ENCODE measurements at places on chromosomes 7 and 10. TPM values are rescaled to one million over a fixed set of nuclear protein-coding genes. Genes with fewer than 3 reads are reported as not detected.

DNA sequence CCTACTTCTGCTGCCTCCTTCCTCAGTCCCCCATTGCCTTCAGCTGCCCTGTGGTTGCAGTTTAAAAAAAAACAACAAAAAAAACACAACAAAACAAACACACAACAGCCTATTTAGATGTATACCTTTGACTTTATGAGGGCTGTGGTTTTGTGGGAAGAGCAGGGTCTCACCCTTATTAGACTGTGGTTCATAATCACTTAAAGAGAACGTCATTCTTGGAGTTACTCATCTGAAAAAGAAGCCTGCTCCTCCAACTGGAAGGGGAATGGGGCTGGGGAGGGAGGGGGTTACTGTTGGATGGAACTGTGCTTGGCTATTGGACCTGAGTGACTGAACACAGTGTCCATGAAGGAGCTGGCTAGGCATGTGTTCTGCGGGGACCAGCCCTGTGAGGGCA lies 48.1 kb downstream of the SDK1 start:
- no peak for DNase-seq

DNA sequence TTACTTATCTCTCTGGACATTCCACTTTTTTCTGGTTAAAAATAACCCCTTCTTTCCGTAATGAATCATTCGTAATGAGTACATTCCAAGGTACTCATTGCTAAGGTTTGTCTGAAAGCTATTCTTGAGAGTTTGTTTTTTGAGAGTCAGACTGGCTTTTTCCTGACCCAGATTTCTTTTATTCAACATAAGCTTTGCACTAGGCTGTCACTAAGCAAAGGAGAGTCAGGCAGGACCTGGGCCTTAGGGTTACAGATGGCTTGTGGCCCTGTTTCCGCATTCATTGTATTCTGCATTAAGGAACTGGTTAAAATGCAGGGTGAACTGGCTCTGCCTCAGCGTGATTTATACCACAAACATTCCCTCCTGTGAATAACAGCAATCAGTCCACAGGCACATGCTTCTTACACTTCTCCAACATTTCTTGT lies 84.1 kb downstream of the POM121L12 start:
- DNase-seq = no peak

GRCh38 chr10:1372212-1372611 lies 316.0 kb downstream of the WDR37 start:
- no peak for DNase-seq

- DNase-seq = no peak
Observed at GRCh38 chr7:79227044-79227443, 226.4 kb downstream of the MAGI2 start.

DNA sequence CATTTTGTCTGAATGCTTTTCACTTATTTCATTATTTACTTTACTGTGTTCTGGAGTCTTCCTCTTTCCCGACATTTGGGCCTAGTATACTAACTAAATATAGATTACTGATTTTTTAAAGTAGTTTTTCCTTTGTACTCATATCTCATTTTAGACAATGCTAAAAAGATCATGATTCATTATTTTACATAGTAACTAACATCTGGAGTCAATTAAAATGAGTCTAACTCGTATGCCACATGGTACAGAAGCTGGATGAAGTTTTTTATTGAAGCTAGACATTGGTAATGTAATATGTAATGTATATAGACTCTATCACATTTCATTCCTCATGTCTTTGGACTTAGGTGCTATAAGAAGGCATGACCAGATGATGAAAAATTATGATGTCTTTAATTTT lies 156.3 kb upstream of the HGF start:
- no peak for DNase-seq

DNA sequence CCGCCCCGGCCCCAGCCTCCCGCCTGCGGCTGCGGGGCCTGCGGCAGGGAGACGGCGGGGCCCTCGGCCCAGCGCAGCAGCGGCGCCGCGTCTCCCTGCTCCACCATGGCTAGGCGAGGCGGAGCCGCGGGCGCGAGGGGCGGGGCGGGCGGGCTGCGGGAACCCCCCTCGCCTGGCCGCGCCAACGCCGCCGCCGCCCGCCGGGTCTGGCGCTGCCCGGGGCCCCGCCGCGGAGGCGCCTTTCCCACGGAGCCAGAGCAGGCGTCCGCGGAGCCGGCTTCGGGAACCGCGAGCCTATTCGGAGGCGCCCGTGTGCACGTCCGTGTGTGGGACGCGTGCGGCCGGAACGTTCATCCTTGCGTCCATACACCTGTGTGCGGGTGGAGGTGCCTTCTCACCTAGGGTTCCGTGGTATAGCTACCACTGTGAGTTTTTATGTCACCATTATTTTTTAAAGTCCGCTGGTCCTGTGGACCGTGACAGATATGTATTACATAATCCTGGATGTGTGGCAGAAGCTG lies at the start of gene DENND11:
DENND11 (minus strand) TSS at position 120 of the 521 bp plus-strand sequence; CDS start at position 107, 13 bp downstream.
- peak; percentile 68 for DNase-seq

DNA sequence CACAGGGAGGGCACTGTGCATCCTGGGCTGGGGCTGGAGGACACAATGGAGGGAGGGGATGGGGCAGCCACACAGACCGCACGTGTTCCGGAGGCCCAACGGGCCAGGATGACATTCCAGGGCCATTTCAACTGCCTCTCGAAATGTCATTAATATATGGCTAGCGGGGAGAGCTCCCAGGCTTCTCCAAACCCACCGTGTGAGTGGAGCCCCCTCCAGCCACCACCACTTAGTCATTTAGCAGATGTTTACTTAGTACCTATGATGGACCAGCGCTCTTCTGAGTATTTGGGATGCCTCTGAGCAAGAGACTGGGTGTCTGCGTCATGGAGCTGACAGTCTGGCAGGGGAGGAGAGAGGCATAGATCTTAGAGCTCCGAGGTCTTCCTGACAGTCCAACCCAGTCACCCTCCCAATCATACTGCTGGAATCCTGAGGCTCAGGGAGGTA lies 107.3 kb downstream of the ZMIZ1 start:
- no peak for DNase-seq

DNA sequence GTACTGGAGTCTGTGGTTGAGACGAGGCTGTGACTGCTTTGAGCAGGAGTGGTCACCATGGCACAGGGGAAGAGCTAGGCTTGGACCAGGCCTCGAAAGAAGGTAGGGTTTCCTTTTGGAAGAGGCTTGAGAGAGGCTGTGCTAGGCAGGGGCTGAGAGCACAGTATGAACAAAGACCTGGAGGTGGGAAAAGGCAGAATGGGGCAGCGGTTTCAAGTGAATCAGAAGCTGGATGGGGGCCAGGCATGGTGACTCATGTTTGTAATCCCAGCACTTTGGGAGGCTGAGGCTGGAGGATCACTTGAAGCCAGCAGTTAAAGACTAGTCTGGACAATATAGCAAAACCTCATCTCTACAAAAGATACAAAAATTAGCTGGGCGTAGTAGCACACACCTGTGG lies 65.9 kb downstream of the CLIP2 start:
- no peak for DNase-seq

DNA sequence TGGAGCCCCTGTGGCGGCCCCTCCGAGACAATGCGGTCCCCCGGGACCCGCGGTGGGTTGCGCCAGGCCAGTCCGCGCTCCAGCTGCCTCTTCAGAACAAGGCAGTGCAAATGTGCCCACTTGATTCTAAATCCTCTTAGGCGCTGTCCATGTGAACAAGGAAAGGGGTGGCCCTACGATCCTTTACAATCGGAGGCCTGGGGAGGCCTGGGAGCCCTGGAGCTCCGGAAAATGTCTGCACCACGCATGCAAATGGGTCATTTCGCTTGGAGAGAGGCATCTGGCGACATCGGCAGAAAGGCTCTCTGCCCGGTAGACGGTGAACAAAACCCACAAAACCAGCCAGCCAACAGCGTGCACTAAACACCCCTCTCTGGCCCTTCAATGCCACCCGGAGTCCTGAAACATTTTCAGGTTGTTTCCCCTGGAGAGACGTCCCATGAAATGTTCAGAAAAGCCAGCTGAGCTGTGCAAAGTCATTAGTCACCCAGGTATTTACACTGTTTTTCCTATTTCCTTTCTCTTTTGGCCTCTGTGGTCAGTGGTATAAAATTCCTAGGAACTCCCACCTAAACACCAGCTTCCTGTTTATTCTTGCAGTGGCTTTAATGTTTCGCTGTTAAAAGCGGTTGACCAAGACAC lies 102.8 kb upstream of the ZNF438 start:
- peak; percentile 26 for DNase-seq

DNA sequence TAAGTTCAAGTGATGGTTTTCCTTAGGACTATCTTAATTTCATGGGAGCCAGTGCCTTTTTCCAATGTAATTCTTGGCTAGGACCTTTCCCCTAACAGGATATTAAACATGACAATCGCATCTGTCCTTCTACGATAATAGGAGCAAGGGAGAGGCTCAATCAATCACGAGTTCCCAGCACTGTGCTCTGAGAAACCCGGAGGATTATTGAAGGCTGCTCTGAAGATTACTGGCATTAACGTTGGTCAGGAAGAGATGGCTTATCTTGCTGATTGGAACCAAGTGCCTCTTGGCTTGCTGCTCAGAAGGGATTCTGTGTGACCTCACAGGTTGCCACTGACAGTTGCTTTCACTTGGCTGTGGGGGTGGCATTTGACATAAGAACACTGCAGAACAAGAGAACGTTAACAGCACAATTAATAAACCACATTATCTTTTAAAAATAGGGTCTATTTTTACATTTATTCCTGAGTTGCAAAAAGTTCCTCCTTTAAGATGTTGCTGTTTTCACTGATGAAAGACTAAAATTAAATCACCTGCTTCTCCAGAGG lies 252.1 kb upstream of the TAC1 start:
- no peak for DNase-seq

DNA sequence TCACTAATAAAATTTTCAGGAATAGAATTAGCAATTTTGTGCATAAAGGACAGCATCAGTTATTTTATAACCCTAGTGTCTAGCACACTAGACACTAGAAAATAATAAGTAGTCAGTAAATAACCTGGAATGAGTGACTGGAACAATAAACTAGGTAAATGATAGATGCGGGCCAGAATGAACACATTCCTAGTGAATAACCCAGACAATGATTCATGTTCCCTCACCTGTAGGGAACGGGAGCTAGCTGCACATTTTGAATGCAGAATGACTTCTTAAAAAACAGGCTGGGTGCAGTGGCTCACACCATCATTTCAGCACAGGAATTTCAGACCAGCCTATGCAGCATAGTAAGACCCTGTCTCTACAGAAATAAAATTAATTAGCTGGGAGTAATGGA lies 3.2 kb upstream of the ATOH7 start:
- no peak for DNase-seq

- no peak for DNase-seq
Observed at GRCh38 chr10:110334061-110334656, 29.4 kb upstream of the SMNDC1 start.

GRCh38 chr7:151274396-151274795 lies 25.9 kb upstream of the SMARCD3 start:
- no peak for DNase-seq

DNA sequence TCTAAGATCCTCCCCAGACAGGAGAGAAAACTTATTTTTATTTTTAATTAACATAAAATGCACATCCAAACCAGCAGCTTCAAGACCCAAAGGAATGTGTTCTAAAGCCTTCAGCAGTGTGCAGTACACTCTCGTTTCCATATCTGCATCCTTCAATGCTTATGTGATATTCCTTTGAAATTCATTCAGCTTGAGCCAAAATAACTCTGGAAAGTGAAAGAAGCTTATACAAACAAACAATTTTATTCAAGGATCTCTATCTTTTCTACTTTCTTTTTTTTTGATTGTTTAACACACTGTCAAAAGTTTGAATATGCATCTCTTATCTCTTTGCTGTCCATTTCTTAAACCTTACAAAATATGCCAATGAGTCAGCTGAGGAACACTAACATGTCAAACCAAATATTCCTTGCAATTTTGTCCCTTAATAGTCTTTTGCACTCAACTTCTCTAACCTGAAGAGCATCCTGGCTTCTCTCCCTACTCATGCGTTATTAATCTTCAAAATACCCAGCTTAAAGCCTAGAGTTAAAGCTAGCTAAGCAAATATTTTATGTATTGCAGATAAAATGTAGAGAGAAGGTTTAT lies 124.3 kb downstream of the THSD7A start:
- DNase-seq = no peak

GRCh38 chr7:144910411-144910810 lies 74.6 kb upstream of the TPK1 start:
- DNase-seq = no peak

GRCh38 chr7:76149847-76150691 lies 51.6 kb upstream of the SRRM3 start:
- DNase-seq = no peak

GRCh38 chr7:17608114-17608833 lies 309.8 kb downstream of the AHR start:
- no peak for DNase-seq

GRCh38 chr10:44724415-44725174 lies 186.5 kb upstream of the TMEM72 start:
- DNase-seq = no peak

DNA sequence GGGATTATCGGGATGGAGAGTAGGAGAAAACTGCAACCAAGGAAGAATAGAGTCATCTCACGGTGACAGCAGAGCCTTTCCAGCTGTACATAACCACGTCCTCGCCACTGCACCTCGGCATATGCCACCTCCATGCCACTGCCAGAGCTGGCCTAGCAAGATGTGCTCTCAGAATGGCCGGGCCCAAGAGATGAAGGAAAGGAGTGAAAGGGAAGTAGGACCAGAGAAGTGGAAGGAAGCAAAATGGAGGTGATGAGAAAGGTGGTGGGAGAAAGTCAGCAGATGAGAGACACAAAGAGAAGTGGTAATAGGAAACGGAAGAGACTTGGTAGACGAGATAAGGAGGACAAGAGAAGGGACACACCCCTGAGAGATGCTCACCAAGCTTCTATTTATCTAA lies 8.0 kb upstream of the CALU start:
- no peak for DNase-seq

DNA sequence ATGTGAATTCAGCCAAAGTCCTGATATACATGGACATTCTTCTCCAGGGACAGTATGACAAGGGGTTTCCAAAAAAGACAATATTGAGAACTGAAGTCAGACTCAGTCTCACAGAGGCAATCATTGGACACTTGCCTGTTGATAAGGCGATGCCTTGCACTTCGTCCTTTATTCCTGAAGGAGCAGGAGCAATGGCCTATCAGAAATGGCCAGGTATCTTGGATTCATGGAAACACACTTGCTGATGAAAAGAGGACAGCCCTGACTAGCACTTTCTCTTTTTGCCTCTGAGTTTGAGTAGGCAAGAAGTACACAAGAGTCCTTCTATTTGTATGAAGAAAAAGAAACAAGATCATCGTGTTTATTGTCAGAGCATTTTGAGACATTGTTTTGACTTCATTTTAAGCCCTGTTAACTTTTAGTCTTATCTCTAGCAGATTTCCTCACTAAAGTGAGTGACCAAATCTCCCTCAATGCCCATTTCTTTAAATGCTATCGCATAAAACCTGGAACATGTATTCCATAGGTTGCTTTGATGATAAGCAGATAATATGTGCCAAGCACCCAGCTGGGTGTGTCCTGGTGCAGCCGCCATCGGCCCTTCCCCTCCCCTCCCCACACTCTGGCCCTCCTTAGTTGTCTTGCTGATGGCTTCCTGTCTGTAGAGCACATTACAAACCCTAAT lies 26.6 kb downstream of the ST8SIA6 start:
- DNase-seq = no peak

- DNase-seq = no peak
Observed at GRCh38 chr10:128476368-128476725, 350.1 kb upstream of the MKI67 start.

- DNase-seq = no peak
Observed at GRCh38 chr10:21976739-21977138, 26.8 kb downstream of the DNAJC1 start.

TMEM273 gene
- total RNA-seq = 88.0 TPM

BMPER gene
- total RNA-seq = not detected

IGFBP1 gene
- not detected for total RNA-seq

WDR86 gene
- total RNA-seq = 1.0 TPM

PSD gene
- 8.6 TPM for total RNA-seq

EIF3A gene
- 164 TPM for total RNA-seq

All from activated T-cell treated with anti-CD3 and anti-CD28 coated beads, Interleukin-2, amount 50 U/mL, for 72 hours (primary cell).